ENCODE measurements at places on chromosomes 16 and 17. TPM values are rescaled to one million over a fixed set of nuclear protein-coding genes. Genes with fewer than 3 reads are reported as not detected.
A peak's percentile ranks its signal among the peaks of the same experiment; 100 is the strongest.

GRCh38 chr17:14737984-14738651 lies 437.2 kb downstream of the HS3ST3B1 start:
- peak; percentile 99 for DNase-seq

DNA sequence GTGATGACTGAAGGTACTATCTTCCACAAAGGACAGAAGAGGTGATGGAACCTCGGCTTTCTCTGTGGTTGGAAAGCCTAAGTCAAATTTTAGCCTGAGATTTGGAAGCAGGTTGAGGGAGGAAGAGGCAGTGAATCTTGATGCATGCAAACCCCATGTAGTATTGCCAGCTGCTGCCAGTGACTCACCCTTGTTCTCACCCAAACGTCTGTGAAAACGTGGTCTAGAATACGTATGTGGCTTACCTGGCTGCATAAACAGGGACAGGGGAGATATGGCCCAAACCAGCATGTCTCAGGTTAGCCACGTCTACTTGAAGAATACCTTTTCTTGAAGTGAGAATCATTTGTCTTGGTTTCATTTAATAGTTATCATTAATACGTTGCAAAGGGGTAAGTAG lies 438.0 kb upstream of the MAF start:
- DNase-seq, result no peak

The KRT36 gene
- not detected for total RNA-seq

DNA sequence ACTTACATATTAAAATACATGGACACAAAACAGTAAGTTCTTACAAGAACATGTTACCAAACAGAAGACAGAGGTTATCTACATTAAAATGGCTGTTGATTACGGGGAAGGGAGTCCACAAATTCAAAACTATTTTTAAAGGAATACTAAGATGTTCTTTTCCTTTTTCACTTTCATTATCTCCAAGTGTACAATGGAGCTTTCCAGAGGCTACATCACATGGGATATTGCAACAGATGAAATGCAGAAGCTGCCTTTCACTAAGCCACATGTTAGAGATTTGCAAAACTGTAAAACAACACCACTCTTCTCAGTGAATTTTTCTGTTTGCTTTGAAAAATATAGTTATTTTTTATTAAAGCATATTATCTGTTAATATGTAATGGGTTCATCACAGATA lies 53.6 kb downstream of the XPO6 start:
- no peak for DNase-seq

DNA sequence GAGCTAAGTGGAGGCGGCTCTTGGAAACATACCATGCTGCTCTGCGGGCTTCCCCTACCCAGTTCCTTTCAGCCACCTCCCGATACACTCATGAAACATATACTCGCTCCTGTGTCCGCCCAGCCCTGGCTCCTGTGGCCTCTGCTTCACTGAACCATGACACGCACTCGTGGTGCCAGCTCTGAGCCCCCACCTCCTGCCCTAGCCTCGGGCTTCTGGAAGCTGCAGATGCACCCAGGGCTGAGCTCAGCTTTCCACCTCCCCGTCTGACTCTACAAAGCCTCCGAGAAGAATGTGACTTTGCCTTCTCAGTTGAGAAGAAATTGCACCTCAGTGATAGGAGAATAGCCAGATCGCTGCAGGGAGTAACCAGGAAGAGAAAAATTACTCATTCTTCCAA lies 11.0 kb downstream of the CALB2 start:
- DNase-seq, result no peak

Measured in PC-3 (cell line).